D341Med (cell line): ENCODE measurements at places on chromosomes 2 and 18.
A peak's percentile ranks its signal among the peaks of the same experiment; 100 is the strongest.

DNA sequence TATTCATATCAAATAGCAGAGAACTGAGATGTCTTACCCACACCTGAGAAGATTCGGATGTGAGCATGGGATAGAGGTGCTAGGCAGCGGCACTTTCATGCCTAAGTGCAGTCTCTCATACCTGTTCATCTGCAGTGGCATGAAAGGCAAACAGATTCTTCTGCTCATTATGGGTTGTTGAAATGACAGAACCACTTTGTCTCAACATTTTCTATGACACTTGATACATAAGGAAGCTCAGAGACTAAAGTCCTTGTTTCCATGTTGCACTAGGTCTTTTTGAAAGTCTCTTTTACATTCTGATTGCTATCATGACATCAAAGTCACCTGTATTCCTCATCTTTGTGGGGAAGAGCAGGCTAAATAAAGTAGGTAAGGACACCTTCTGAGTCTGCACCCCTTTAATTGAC is 8.0 kb upstream of the SCN1A start:
- no peak for DNase-seq

- no peak for DNase-seq
Observed at GRCh38 chr2:79434362-79434761, 78.5 kb upstream of the CTNNA2 start.

DNA sequence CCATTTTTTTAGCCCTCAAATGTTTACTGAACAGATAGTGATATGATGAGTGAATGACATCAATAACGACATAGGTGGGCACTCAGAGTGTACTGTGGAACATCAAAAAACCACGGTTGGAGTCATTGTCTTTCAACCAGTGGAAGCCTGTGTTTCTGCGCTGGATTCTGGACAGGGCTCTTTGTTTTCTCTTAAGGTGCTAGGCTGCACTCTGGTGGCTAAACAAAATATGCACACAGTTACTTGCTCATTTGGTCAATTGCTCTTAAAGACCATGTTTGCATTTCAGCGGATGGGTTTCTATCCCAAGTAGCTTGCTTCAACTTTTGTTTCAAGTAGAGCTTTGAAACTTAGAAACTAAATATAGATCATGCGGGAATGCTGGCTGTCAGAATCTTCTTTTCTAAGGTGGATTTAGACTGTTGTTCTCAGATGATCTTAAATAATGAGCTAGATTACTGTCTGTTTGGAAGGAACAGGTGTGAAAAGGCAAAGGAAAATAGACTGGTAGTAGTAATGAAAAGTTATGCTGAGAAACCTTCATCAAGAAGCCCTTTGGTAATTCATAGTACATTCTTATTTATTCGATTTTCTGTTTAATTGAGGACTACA is 48.5 kb upstream of the LYPD6B start:
- DNase-seq: peak; percentile 67

DNA sequence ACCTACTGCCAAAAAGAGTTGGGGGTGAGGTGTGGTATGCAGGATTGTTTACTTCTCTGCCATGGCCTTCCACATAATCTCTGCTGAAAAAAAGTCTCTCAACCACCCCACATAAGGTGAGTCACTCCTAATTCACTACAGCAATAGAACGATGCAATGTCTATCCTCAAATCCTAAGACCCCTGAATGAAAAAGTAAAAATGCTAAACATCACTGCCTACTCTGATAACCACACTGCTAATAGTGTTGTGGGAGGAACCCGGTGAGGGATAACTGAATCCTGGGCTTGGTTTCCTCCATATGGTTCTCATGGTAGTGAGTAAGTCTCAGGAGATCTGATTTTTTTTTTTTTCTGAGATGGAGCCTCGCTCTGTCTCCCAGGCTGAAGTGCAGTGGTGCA is 252.5 kb downstream of the PIEZO2 start:
- DNase-seq: no peak

DNA sequence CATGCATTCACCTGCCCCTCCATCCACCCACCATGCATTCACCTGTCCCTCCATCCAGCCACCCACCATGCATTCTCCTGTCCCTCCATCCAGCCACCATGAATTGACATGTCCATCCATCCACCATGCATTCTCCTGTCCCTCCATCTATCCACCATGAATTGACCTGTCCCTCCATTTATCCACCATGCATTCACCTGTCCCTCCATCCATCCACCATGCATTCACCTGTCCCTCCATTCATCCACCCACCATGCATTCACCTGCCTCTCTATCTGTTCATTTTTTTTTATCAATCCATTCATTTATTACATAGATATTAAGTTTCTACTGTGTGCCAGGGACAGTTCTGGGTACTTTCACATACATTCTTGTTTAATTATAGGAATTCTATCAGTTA is 69.2 kb downstream of the MYCN start:
- DNase-seq: no peak

- DNase-seq: no peak
Observed at GRCh38 chr2:221876016-221876415, 303.9 kb upstream of the EPHA4 start.

GRCh38 chr2:200681697-200682096 is 95.9 kb downstream of the AOX1 start:
- no peak for DNase-seq

- DNase-seq: no peak
Observed at GRCh38 chr2:168030862-168031624, 216.4 kb downstream of the STK39 start.

DNA sequence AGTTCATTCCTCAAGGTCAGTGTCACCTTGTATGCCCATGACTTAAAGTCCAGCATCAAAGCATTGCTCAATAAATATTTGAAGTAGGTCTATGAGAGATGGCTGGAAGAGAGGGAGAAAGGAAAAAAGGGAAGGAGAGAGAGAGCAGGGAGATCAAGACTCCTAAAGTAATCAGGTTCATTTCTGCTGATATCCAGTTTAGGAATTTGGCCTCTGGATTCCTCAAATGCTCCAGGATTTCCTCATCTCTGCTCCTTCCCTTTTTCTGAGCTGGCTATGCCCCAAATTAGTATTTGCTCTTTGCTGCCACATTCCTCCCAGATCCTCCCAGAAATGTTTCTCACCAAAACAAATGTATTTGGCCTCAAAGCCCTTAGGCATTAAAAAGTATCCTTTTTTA is 739.4 kb upstream of the CHAC2 start:
- DNase-seq: no peak

- DNase-seq: no peak
Observed at GRCh38 chr18:76615065-76615733, 120.2 kb upstream of the ZNF516 start.

GRCh38 chr18:8982416-8983183 is 119.9 kb upstream of the NDUFV2 start:
- peak; percentile 58 for DNase-seq

GRCh38 chr2:234300932-234301823 is 195.7 kb downstream of the ARL4C start:
- no peak for DNase-seq

GRCh38 chr2:43097644-43098408 is 128.6 kb downstream of the ZFP36L2 start:
- DNase-seq: no peak

DNA sequence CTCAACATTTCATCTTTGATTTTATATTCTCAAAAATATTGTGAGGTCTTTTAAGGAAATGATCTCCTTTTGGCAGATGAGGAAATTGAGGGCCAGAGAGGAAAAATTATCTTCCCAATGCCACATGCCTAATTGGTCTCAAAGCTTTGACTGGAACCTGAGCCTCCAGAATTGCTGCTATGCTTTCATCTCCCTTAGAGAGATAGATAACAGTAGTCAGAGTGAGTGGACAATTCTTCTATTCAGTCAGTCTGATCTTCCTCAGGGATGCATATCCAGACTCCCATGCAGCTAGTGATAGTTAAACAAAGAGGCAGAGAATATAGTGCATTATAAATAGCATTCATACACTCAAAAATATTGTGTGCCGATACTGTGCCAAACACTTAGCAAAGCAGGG is 3.8 kb upstream of the CLASP1 start:
- DNase-seq: no peak

DNA sequence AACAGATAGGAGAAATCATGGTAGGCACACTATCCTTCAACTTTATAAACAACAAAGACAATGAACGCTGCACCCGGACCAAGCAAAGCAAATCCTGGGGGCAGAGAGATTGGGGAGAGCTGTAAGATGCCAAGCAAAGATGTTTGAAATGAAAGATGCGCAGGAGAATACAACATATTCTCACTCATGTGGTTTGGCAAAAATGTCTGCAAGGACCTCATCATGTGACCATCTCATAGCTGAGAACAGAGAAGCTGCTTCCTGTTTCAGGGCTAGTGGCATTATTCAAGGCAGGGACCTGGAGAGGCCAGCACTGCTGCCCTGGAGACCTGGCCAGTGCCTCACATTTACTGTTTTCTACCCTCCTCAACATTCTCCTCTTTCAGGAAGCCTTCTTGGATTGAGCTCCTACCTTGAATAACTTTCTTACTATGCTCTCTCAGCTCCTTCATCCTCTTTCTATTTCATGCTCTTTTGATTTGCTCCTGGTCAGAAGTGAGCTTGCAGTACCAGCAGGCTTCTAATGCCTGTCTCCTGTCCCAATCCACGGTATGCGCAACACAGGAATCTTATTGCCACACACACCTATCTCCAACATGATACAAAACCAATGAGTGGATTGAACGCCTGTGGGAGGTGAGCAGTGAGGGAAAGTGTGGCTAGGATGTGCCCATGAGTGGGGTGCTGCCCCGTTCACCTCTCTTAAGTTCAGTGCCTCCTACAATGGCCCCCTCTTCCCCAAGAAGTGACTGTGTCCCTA is 133.0 kb downstream of the CELF4 start:
- DNase-seq: no peak

DNA sequence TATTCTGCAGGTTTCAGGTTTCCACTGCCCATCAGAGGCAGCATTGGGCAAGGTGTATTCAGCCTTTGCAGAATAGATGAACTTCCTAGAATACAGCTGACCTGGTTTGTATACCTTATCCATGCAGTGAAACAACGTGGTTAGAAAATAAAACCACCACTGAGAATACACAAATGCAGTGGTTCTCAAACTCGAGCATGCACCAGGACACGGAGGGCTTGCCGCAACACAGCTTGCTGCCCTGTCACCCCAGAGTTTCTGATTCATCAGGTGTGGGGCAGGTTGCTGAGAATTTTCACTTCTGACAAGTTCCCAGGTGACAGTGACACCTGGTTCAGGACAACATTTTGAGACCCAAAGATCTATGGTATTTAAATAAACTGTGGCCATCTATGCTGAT is 23.4 kb upstream of the C1D start:
- no peak for DNase-seq

- DNase-seq: no peak
Observed at GRCh38 chr2:190979906-190980629, 33.9 kb downstream of the STAT1 start.

DNA sequence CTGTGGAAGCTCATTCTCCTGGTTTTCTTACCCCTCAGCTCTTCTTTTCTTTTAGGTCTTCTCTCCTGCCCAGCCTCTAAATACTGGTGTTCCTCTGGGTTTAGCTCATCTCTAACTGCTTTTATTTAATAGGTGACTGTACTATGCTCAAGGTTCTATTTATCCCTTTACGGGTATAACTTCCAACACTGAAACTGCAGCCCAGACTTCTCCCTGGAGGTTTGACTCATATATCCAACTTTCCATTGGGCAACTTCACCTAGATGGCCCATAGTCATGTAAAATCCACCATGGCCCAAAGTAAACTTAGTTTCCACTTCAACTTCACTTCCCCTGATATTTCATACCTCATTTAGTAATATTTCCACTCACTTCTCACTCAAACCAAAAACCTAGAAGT is 273.1 kb downstream of the PLCL1 start:
- DNase-seq: no peak

GRCh38 chr2:240042740-240043139 is 10.6 kb downstream of the OR6B3 start:
- DNase-seq: no peak

- DNase-seq: no peak
Observed at GRCh38 chr2:58203018-58203417, 38.1 kb downstream of the FANCL start.

- DNase-seq: no peak
Observed at GRCh38 chr2:233185330-233185729, 66.1 kb upstream of the ATG16L1 start.

GRCh38 chr2:29920130-29920577 is 1.2 kb downstream of the ALK start:
- peak; percentile 45 for DNase-seq

- DNase-seq: no peak
Observed at GRCh38 chr2:23589739-23590138, 204.8 kb downstream of the KLHL29 start.

DNA sequence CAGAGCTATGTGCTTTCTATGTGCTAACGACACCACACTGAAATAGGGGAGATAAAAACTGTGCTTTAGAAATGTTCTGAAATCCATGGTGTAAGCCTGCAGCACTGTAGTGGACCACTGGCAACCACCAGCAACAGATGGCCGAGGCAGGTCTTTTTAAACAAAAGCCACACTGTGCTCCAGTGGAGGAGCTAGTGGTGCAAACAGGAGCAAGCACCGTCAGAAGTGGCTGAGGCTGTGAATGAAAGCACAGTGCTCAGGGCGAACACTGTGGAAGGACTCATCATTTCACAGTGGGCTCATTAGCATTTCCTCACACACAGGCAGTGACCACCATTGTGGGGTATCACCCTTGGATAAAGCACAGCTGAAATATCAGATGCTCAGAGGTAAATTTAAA is 22.9 kb upstream of the MTX2 start:
- no peak for DNase-seq

DNA sequence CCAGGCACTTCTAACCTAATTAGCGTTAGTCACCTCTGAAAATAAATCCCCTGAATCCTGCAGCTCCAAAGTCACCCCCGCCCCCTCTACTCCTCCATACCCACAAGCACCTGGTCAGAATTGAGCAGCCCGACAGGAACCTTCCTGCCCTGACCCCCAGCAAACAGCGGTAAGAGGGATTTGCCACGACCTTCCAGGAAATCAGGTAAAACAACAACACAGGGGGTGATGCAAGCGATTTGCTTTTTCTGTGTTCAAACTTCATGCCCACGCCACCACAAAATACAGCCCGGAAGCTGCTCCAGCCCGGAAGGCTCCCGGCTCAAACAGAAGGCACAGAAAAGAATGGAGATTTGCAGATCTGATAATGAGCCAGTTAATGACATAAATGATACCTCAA is 367.1 kb downstream of the GPD2 start:
- peak; percentile 32 for DNase-seq

- no peak for DNase-seq
Observed at GRCh38 chr2:145108361-145108778, 588.5 kb upstream of the ZEB2 start.

DNA sequence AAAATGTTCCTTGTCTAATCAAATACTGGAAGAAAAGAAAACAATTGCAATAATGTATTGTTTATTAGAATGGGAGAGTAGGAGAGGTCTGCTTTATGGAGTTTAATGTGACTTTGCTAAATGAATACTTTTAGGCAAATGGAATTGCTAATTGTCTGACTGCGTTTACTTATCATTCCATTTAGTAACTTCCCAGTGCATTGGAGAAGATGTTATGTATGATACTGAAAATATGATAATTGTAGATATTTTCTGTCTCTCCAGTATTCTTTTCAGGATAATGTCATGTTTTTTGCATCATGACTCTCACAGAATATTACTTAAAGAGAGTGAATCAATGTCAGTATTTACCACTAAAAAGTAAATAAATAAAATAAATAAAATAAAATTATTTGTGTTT is 8.1 kb upstream of the ERBB4 start:
- no peak for DNase-seq
